ENCODE measurements at places on chromosomes 3 and 15.

DNA sequence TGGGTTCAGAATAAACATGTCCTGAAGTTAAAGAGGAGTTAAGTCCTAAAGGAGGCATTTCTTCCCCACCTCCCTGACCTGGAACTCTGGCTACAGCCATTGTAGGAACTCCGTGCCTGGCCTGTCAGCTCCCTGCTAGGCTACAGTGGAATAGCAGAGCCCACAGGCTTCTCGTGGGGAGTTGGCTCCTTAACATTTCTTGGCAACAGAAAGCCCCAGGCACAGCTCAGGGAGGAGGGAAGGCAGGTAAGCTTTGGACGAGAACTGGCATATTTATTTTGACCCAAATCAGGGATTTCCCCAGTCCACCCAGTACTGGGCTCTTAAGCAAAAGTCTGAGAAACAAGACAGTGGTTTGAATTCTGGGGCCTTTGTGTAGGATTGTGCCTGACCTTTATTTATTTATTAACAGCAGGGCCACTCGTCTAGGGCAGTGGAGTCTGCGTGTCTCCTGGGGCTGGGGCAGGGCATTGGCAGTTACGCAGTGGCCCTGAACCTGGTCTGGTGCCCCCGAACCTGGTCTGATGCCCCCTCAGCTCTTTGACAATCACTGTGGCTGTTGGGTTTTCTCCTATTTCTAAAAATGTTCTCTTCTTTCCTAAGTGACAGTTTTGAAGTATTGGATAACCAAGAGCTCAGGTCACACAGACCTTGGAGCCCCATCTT is 7.9 kb upstream of the ISG20 start:
- no peak for DNase-seq

GRCh38 chr3:108755686-108756085 is 1.5 kb downstream of the RETNLB start:
- DNase-seq: no peak

DNA sequence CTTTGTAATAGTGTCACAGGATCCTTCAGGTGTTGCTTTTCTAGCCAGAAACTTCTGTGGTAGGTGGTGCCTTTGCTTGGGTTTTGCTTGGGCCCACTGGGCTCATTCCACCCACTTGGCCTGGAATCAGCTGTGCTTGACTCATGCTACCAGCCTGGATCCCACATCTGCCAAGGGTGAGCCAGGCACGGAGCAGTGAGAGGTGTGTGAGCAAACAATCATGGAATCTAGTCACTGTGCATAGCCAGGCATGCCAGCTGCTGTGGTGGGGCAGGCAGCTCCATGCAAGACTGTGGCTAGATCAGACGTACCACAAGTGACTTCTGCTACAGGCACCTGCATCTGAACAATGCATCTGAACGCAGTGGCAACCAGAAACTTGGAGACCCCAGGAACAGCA is 275.9 kb downstream of the UBE2E2 start:
- no peak for DNase-seq

- DNase-seq: no peak
These were observed 298.9 kb upstream of the RORA start for GRCh38 chr15:61527836-61528580.

DNA sequence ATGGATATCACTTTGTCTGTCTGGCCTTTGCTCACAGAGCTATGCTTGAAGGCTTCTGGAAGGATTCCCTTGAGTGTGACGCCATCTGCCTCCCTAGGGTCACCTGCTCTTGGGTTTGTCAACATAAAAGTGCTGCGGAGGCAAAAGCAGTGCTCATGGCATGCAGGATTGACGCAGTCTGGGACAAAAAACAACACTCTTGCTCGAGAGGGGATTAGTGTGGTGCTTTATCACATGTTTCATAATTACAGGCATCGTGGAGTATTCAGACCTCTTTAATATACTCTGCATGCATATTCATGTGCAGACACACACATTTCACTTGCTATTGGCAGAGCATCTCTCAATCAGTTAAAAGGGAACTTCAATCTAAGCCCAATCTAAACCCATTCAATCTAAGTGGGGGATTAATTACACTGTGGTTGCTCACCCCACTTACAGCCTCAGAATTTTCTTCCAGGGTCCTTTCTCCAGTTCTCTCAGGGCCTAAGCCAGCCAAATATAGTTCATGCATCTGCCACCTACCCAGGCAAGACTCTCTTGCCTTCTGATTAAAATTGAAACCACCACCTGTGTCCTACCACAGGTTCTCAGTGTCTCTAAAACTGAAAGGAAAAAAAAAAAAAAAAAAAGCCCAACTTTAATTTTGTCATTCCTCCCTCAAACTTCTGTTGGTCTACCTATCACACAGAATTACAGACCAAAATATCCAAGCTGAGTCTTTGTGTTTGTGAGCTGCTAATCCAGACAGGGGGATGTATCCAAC is 75.6 kb downstream of the BFSP2 start:
- peak; percentile 65 for DNase-seq

DNA sequence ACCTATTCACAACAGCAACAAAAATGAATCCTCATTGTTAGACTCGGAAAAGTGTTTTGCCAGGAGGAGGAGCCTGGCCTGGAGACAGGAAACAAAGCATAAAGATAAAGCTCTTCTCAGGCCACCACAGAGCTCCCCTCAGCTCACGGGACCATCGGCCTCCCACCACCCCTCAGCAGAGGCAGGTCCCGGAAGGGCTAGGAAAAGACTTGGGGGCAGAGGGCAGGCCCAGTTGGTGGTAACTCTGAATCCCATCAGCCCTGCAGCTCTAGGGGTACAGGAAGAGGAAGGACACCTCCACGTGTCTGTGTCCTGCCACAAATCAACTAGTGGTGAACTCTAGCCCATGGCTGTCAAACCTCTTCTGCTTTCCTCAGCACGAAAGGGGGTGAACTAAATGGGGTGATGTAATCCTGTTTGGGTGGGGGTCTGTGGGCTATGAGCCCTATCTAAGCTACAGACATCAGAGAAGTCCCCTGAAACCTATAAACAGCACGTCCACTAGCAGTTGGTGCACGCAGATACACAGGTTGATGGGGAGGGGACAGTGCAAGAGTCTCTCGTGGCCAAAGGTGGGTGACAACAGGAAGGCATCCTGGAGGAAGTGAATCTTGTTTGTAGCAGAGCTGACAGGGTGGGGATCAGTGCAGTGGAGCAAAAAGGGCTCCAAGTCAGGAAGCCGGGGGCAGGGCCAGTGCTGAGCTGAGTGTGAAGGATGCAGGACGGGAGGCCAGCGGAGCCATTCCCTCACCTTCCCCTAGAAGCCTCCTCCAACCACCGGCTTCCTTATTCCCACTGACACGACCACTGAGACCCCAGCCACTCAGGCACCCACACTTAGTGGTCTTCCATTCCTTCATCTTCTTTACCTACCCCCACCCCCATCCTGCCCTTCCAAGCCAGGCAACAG is 111.1 kb upstream of the HACD2 start:
- no peak for DNase-seq

DNA sequence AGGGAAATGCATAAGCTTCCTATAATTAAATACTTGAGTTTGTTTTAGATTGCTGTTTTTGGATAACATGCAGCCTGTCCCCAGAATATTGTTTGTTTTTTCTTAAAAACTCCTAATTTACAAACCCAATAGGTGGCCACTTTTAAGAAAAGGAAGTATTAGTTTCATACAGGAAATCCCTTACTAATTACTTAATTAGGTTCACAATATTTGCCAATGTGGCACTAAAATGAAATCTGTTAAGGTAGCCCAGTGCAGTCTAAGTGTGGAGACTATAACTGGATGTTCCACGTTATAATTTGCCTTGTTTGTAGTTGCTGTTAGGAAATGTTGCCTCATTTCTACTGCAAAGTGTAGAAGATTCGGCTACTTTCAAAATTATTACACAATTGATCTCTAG is 195.8 kb downstream of the BBX start:
- no peak for DNase-seq

DNA sequence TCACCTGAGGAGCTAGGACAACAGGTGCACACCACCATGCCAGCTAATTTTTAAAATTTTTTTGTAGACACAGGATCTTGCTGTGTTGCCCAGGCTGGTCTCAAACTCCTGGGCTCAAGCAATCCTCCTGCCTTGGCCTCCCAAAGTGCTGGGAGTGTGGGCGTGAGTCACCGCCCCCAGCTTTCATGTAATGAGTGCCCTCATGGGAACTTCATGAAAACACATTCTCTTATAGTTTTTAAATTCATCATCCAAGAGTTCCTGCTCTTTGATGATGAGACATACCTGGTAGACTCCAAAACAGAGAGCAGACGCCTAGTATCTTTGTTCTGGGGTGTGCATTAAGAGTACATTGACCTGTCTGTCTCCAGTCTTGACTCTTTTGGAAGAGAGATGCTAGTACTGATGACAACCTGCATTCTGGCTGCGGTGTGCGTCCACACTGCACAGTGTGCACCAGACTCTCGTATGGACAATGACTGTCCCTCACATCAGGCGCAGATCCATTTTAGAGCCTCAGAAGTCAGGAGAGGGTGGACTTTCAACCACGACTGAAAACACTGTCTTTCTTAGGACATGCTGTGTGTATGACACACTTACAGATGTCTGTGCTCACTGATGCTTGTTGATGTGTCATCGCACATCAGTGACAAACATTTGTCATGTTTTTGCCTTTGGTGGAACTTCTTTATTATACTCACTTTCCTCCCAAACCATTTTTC is 2.0 kb downstream of the NRROS start:
- no peak for DNase-seq

GRCh38 chr15:31435912-31436628 is 109.4 kb downstream of the KLF13 start:
- DNase-seq: no peak

DNA sequence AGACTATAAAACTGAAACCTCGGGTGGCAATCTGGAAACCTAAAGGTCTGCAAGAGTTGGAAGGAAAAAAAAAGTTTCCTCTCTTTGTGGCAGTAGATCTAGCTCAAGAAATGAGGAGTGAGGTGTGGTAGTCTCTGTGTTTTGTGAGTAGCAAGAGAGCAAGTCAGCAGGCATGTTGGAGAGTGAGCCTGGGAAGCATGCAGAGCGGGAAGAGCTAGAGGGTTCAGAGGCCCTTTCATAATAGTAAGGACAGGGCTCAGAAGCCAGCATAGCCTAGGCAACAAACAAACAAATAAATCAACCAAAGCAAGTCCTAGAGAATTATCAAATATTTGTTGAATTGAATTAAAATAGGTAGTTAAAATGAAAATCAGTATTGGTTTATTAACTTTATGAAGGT is 189.7 kb upstream of the CBLB start:
- no peak for DNase-seq

DNA sequence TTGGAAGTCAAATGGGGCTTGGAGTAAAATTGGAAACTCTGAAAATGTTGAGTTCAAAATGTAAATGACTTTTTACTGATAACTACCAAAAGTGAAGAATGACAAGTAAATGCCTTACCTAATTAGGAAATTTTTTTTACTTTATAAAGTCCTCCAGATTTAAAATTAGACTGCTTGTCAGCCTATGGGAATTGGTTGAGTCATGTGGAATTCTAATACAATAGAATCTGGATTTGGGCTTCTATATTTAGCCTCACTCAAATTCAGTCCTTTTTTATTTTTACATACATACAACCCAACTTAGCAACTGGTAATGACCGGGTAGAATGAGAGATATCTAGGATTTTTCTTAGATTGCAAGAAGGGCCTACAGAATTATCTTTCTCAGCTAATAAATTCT is 158.9 kb upstream of the CADPS start:
- DNase-seq: no peak

DNA sequence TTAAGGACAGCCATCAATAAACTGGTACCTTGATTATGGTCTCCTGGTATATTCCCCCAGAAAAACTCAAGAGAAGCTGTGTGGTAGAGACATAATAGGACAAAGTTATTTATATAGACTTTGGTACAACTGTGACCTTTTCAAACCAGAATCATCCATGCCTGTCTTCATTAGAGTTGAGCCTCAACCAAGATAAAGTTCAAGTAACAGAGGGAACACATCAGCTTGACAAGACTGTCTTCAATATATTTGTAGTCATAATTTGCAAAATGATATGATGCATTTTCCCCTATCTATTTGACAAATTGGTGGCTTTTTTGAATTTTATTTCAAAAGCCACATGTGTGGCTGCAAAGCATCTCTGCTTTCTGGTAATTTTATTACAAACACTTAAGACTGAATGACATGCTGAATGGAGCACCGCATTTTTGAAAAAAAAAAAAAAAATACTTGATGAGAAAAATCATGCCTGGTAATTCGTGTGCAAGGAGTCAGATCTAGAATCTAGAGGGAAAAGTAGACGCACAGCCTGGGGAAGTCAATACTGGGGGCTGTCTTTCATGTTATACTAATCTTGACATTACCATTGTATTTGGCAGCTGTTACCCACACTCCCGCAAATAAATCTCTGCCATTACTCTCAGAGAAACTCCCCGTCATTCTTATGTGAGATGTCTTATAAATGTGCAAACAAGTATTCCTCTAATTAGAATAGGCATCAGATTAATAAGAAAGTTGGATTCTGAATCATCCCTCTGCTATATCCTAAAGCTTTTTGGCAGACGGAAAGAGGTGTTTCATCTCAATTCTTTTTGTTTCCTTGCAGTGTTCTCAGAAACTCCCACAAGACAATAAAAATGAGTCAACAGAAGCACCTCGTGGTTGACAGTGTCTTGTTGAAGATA is 554.8 kb upstream of the CBLB start:
- DNase-seq: no peak

GRCh38 chr3:73407577-73407976 is 217.2 kb downstream of the PDZRN3 start:
- DNase-seq: no peak

- DNase-seq: no peak
These were observed 16.8 kb downstream of the LPP start for GRCh38 chr3:188170461-188171459.

DNA sequence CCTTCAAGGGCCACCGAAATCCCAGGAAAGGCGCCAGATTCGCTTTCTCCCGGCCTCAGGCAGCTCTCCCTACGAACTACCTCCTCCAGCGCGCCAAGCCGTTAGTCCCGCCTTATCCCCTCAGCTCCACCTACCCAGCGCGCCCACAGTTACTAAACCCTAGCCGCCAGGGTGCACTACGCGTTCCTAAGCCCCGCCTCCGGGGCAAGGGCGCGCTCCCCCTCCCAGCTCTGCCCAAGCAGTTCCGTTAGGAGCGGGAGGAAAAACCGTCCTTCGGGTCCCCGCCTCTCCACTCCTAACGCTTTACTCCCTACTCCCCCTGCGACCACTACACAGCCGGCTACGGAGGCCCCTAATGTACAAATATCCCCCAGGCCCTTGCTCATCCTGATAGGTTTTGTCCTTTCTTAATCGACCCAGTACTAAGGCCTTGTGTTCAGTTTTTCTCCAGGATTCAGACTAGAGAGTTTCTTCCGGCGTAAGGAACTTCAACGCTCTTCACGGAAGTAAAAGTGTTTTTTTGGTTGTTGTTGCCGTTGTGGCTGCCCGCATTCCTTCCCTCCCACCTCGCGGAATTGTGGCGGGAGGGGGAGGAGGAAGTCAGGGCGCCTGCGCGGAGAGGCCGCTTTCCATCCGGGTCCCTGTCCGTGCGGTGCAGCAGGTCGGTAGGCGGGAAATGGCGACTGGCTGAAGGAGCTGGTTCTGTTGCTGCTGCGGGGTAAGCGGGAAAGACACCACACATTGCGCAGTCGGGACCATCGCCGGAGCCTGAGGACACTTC is at the start of gene CTDSPL2:
CTDSPL2 (plus strand) TSS at position 655 of the 781 bp plus-strand sequence. CDS start 31,386 bp downstream, outside the sequence.
- peak; percentile 90 for DNase-seq

- no peak for DNase-seq
These were observed 111.7 kb upstream of the OSTN start for GRCh38 chr3:191087391-191087790.
